ENCODE measurements at places on chromosomes 7 and 10. TPM values are rescaled to one million over a fixed set of nuclear protein-coding genes. Genes with fewer than 3 reads are reported as not detected.

GRCh38 chr7:112853422-112853821, 63.2 kb upstream of the TMEM168 start:
- no peaks in the 10 kb centered on the region for H3K27me3 ChIP-seq
- no peak overlapping the region for H3K27ac ChIP-seq
- H3K36me3 ChIP-seq, result no peaks in the 10 kb centered on the region
- H3K4me1 ChIP-seq, result no peaks in the 10 kb centered on the region

The PTF1A gene
- not detected for total RNA-seq

- no peak overlapping the region for H3K27ac ChIP-seq
- H3K36me3 ChIP-seq, result no peaks in the 10 kb centered on the region
- H3K27me3 ChIP-seq, result no peaks in the 10 kb centered on the region
- H3K4me3 ChIP-seq, result no peak overlapping the region
These were observed 528.9 kb upstream of the NRP1 start for GRCh38 chr10:33863352-33863751.

DNA sequence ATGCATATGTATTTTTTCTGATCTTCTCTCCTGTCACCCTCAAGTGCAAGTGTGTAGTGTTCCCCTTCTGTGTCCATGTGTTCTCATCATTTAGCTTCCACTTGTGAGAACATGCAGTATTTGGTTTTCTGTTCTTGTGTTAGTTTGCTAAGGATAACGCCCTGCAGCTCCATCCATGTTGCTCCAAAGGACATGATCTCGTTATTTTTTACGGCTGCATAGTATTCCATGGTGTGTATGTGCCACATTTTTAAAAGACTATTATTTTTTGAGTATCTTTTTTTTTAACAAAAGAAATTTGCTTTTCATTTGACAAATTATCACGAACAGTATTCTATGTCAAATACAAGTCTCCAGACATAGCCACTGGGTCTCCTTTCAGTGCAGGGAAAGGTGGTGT, 110.1 kb upstream of the ZNF746 start:
- no peak for DNase-seq
- no peaks in the 10 kb centered on the region for H3K27me3 ChIP-seq
- H3K4me3 ChIP-seq, result no peak overlapping the region
- H3K4me1 ChIP-seq, result no peaks in the 10 kb centered on the region
- H3K27ac ChIP-seq, result no peak overlapping the region

The SYCE1 gene
- total RNA-seq, result not detected

GRCh38 chr10:74963549-74963948, 137.1 kb downstream of the KAT6B start:
- peaks cover 5% of the 10 kb centered on the region for H3K4me1 ChIP-seq
- no peak for DNase-seq
- H3K27me3 ChIP-seq, result no peaks in the 10 kb centered on the region
- no peak overlapping the region for H3K27ac ChIP-seq

The GPR22 gene
- total RNA-seq, result not detected

- no peak for DNase-seq
- no peak overlapping the region for H3K27ac ChIP-seq
- no peak overlapping the region for H3K4me3 ChIP-seq
These were observed 9.6 kb downstream of the ATP5F1C start for GRCh38 chr10:7797582-7797981.

The MACROH2A2 gene
- total RNA-seq, result 1.4 TPM

- no peak overlapping the region for H3K4me3 ChIP-seq
- peaks cover 6% of the 10 kb centered on the region for H3K27me3 ChIP-seq
- peaks cover 36% of the 10 kb centered on the region for H3K4me1 ChIP-seq
- no peak overlapping the region for H3K27ac ChIP-seq
These were observed 9.0 kb upstream of the ADAP1 start for GRCh38 chr7:963236-964078.

GRCh38 chr7:67452516-67453026, 455.9 kb downstream of the TYW1 start:
- H3K36me3 ChIP-seq, result no peaks in the 10 kb centered on the region
- DNase-seq, result no peak
- no peaks in the 10 kb centered on the region for H3K4me1 ChIP-seq
- no peak overlapping the region for H3K4me3 ChIP-seq
- no peak overlapping the region for H3K27ac ChIP-seq

GRCh38 chr10:111295788-111296187, 219.0 kb downstream of the ADRA2A start:
- no peak overlapping the region for H3K4me3 ChIP-seq
- no peak for DNase-seq
- no peaks in the 10 kb centered on the region for H3K36me3 ChIP-seq
- H3K27me3 ChIP-seq, result no peaks in the 10 kb centered on the region

The GIMAP4 gene
- total RNA-seq, result 105 TPM

DNA sequence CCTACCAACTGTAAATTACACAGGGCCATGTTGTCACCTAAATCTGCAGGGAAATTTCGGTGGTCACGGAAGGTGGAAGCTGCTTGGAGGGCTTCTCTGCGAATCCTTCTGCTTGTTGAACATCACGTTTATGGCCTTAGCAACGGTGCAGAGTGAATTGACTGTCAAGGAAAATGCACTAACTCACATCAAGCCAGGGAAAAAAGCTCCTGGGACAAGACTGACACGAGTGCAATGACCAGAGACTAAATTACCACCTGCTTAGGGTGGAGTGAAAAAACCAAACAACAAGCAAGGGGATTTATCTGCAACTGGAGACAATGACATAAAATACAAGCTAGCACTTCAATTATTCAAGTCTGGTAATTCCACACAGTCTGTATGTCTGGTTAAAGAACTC, 211.2 kb downstream of the JAZF1 start:
- H3K27me3 ChIP-seq, result no peaks in the 10 kb centered on the region
- H3K36me3 ChIP-seq, result peaks cover 2% of the 10 kb centered on the region
- no peak overlapping the region for H3K4me3 ChIP-seq
- H3K4me1 ChIP-seq, result peaks cover 19% of the 10 kb centered on the region

DNA sequence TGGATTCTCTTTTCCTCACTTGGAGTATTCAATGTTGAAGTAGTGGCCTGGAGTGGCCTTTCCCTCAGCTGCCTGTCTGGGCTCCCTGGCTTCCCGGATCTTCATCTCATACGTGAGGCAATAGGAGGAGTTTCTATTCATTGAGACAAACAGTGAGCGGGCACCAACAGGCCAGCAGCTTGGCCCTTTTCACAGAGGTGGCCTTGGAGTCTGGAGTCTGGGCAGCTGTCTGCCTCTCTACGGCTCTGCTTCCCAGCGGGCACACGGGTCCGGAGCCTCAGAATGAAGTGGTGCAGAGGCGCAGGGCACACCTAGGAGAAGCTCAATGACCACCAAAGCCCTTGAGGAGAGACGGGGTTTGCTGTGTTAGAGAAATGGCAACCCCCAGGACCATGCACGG, 169.4 kb downstream of the CCDC3 start:
- DNase-seq, result no peak
- H3K4me1 ChIP-seq, result no peaks in the 10 kb centered on the region
- H3K36me3 ChIP-seq, result no peaks in the 10 kb centered on the region
- no peaks in the 10 kb centered on the region for H3K27me3 ChIP-seq
- no peak overlapping the region for H3K27ac ChIP-seq

- no peaks in the 10 kb centered on the region for H3K36me3 ChIP-seq
- no peak for DNase-seq
- no peaks in the 10 kb centered on the region for H3K27me3 ChIP-seq
These were observed 435.4 kb upstream of the DPP6 start for GRCh38 chr7:153616711-153617325.

DNA sequence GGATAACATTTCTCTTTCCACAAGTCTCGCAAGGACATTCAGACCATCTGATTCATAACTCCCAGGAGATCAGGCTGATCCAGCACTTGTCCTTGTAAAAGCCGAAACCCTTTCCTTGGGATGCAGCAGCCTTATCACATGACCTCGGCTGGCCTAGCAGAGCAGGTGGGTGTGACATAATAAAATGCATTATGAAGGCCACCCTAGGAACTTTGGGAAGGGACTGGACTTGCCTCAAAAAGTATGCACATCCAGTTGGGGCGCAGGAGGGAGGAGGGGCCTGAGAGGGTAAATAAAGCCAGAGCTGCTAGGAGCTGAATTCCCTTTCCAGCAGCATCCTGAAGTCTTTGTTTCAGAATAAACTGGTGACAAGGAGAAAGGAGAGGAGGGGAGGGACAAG, 260.8 kb downstream of the SNX13 start:
- H3K4me1 ChIP-seq, result no peaks in the 10 kb centered on the region
- no peak overlapping the region for H3K4me3 ChIP-seq
- no peak overlapping the region for H3K27ac ChIP-seq
- no peaks in the 10 kb centered on the region for H3K36me3 ChIP-seq
- no peaks in the 10 kb centered on the region for H3K27me3 ChIP-seq

- no peaks in the 10 kb centered on the region for H3K36me3 ChIP-seq
- DNase-seq, result peak; percentile 33
- H3K4me1 ChIP-seq, result peaks cover 35% of the 10 kb centered on the region
- H3K4me3 ChIP-seq, result no peak overlapping the region
- H3K27me3 ChIP-seq, result no peaks in the 10 kb centered on the region
These were observed 120.1 kb downstream of the WDFY4 start for GRCh38 chr10:48804740-48805182.

- no peaks in the 10 kb centered on the region for H3K27me3 ChIP-seq
- DNase-seq, result no peak
- no peaks in the 10 kb centered on the region for H3K4me1 ChIP-seq
- H3K27ac ChIP-seq, result no peak overlapping the region
These were observed 101.6 kb upstream of the FAM171A1 start for GRCh38 chr10:15472431-15473395.

The ARID5B gene
- total RNA-seq, result 31.3 TPM

DNA sequence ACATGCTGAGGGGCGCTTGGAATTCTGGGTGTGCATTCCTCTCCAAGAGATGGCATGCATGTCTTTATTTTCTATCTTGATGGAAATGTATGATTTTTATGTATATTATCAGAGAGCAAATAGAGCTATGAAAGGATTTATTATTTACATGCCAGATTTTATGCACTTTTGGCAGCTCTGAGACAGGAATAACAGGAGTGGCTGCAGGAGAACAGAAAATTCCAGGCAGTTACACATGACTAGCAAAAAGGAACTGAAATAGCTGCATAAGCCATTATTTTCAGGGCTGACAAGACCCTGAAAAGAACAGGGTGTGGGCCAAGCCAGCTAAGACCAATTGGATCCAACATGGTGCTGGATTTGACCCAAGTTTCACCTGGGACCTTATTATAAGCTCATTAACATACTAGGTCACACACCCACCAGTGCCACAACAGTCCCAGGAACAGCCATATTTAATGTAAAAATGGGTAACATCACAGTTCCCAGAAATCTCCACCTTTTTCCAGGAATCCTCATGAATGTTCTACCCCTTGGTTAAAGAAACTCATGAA, 43.2 kb upstream of the ACSL5 start:
- no peak for DNase-seq
- H3K27me3 ChIP-seq, result no peaks in the 10 kb centered on the region
- no peak overlapping the region for H3K27ac ChIP-seq
- no peaks in the 10 kb centered on the region for H3K4me1 ChIP-seq
- H3K36me3 ChIP-seq, result no peaks in the 10 kb centered on the region
- H3K4me3 ChIP-seq, result no peak overlapping the region

The NPY4R gene
- not detected for total RNA-seq

The KDM7A gene
- total RNA-seq, result 25.2 TPM

The PKD1L1 gene
- 0.33 TPM for total RNA-seq

The GHRHR gene
- total RNA-seq, result not detected

- H3K4me1 ChIP-seq, result no peaks in the 10 kb centered on the region
- no peak overlapping the region for H3K4me3 ChIP-seq
- H3K27me3 ChIP-seq, result no peaks in the 10 kb centered on the region
- H3K27ac ChIP-seq, result no peak overlapping the region
- DNase-seq, result peak; percentile 66
- no peaks in the 10 kb centered on the region for H3K36me3 ChIP-seq
These were observed 52.6 kb upstream of the CAPZA2 start for GRCh38 chr7:116809636-116810266.

The TMEM176A gene
- not detected for total RNA-seq

DNA sequence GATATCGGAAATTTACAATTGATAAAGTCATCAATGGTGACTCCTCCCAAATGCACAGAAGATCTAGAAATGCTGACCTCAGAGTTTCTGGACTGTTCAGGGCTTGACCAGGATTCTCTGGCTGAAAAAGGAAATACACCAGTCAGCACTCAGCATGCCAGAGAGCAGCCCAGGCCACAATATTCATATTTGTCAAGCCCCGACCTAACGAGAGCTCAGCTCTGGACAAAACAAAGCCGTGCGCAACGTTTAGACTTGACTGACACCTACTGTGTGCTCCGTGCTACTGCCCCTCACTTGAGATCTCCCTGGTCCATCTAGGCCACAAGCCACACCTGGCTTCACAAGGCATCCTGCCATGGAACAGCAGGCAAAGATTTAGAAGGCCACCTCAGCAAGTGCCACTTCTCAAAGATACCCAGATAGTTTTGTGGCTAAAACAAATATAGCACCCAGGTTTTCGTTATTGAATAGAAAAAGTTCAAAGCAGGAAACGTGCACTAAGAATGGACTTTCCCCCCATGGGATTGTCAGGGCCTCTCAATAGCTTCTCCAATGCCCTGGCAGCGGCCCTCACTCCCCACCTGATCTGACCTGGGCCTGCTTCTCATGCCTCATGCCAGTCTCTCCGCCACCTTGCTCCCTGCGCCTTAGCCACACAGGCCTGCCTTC, 218.3 kb downstream of the FAM107B start:
- DNase-seq, result peak; percentile 58
- no peaks in the 10 kb centered on the region for H3K27me3 ChIP-seq
- H3K4me1 ChIP-seq, result peaks cover 81% of the 10 kb centered on the region
- H3K4me3 ChIP-seq, result no peak overlapping the region
- peaks cover 8% of the 10 kb centered on the region for H3K36me3 ChIP-seq

The FKBP6 gene
- total RNA-seq, result not detected

The ADAP1 gene
- 89.2 TPM for total RNA-seq

The OR2A12 gene
- total RNA-seq, result not detected

DNA sequence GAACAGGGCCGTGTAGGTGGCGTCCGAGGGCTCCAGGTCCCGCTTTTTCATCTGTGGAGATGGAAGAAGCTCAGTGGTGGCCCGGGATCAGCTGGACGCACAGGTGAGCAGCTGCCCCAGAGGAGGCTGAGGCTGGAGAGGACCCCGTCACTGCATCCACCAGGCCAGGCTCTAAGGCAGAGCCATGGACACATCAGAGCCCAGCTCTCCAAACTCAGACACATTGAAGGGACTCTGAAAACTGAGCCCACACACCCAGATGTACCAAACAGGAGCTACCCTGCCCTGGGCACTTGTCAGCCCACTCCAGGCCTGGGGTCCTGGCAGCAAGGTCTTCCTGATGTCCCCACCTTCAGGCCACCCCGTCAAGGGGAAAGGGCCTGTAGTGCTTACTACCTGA, 8.8 kb downstream of the PTCD1 start:
- H3K27ac ChIP-seq, result no peak overlapping the region
- peaks cover 27% of the 10 kb centered on the region for H3K36me3 ChIP-seq
- DNase-seq, result no peak
- H3K4me1 ChIP-seq, result no peaks in the 10 kb centered on the region

DNA sequence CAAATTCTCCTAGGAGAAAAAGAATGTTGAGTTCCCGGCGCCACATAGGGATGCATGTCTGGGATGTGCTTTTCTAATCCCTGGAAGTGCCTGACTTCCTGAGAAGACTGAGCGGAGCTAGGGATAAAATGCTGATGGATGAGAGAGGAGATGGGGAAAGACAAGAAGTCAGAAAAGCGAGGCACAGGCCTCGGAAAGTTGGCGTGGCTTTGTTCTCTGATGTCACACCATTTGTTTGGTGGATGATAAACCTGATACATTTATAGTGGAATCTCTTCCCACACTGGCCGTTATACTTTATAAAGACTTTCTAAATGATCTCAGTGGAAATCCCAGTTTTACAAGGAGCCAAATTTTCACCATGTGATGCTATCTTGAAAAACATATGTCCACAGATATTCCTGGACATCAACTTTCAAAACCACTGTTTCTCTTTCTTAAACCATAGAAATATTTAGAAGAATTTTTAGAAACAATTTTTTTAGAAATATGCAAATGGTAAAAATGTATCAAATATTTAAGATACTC, 188.8 kb upstream of the SVIL start:
- DNase-seq, result no peak
- no peak overlapping the region for H3K27ac ChIP-seq
- H3K36me3 ChIP-seq, result no peaks in the 10 kb centered on the region
- H3K27me3 ChIP-seq, result no peaks in the 10 kb centered on the region
- H3K4me1 ChIP-seq, result no peaks in the 10 kb centered on the region
- H3K4me3 ChIP-seq, result no peak overlapping the region
